Thyroid gland (tissue), 4 donors: ENCODE measurements at places on chromosomes 12 and 14. TPM values are rescaled to one million over a fixed set of nuclear protein-coding genes. Genes with fewer than 3 reads are reported as not detected.

GALC gene
- total RNA-seq = 36.6 TPM

DNA sequence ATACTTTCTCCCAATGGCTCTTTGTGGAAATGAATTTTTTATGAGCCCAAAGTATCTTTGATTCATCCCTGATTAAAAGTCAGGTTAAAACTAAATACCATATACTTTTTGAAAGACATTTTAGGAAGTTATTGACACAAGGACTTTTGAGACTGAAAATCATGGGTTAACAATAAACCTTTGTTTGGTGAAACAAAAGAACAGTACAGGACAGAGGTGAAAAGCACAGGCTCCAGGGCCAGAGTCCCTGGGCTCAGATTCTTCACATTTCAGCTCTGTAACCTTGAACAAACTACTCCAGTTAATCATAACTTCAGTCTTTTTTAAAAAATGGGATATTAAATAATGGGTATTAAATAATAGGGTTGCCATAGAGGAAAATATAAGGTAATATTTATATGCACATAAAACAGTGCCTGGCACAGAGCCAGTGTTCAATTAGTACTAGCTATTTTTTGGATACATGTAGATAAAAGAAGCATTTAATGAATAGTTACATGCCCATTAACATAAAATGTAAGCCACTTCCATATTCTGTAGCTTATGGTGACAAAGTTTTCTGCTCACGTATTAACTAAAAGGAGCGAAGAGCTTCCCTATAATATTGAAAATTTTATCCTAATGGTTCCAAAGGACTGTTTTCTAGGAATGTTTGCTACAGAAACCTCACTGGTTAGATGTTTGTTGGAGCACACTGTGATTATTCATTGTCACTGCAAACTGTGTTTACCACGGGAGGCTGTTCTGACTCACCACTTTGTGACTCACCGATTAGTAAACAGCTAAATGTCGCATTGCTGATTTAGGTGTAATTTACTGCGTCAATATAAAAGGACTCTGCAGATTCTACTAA is 255.4 kb downstream of the DAD1 start:
- DNase-seq = no peak
- no peaks in the 10 kb centered on the region for H3K27me3 ChIP-seq
- no peak overlapping the region for H3K27ac ChIP-seq
- no peak overlapping the region for H3K4me3 ChIP-seq
- H3K4me1 ChIP-seq = peaks cover 11% of the 10 kb centered on the region
- no peaks in the 10 kb centered on the region for H3K36me3 ChIP-seq

CAPZA3 gene
- total RNA-seq = not detected

DNA sequence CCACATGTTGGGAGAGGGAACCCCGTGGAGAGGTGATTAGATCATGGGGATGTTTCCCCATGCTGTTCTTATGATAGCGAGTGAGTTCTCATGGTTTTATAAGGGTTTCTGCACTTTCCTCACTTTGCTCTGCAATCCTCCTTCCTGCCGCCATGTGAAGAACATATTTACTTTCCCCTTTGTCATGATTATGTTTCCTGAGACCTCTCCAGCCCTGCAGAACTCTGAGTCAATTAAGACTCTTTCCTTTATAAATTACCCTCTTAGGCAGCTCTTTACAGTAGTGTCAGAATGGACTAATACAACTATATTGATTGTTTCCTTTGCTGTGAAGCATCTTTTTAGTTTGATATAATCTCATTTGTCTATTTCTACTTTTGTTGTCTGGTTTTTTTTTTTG is 13.1 kb upstream of the RASSF9 start:
- no peaks in the 10 kb centered on the region for H3K27me3 ChIP-seq
- H3K4me1 ChIP-seq = no peaks in the 10 kb centered on the region
- no peak overlapping the region for H3K27ac ChIP-seq

GRCh38 chr14:55979781-55980180 is 138.4 kb upstream of the PELI2 start:
- no peak for DNase-seq
- no peak overlapping the region for H3K27ac ChIP-seq
- no peak overlapping the region for H3K4me3 ChIP-seq

KCNC2 gene
- total RNA-seq = not detected

DNA sequence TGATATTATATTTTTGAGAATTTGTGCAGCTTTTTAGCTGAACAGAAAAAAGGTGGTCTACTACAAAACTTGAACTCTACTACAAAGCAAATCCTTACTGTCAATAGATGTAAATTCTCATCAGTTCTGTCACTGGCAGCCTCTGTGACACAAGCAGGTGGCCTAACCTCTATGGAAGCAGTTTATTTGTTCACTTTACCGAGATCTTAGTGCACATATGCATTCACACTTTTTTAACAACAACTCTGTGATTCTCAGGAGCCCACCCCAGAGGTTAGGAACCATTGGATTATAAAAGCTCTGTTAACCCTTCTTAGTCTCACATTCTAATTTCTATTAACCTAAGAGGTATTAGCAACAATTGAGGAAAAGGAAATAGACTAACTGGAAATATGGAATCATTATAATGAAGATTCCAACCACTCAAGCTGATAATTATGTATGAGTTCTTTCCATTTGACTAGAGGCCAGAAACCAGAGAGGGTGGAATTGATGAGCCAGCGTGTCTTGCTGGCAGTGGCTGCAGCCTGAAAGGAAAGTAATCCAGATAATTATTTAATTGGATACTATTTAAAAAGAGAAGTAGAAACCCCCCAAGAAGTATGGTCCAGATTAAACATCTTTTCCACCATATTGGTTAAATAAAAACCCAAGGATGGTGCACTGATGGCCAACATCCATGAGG is 451.1 kb downstream of the TMEM117 start:
- no peak overlapping the region for H3K27ac ChIP-seq
- no peak for DNase-seq
- no peaks in the 10 kb centered on the region for H3K36me3 ChIP-seq
- no peak overlapping the region for H3K4me3 ChIP-seq
- H3K27me3 ChIP-seq = no peaks in the 10 kb centered on the region

SMIM10L1 gene
- 8.0 TPM for total RNA-seq

- no peaks in the 10 kb centered on the region for H3K36me3 ChIP-seq
- DNase-seq = no peak
- H3K27me3 ChIP-seq = no peaks in the 10 kb centered on the region
- H3K4me1 ChIP-seq = no peaks in the 10 kb centered on the region
- no peak overlapping the region for H3K27ac ChIP-seq
- H3K4me3 ChIP-seq = no peak overlapping the region
Measured at GRCh38 chr14:75794615-75795038, 133.6 kb downstream of the TTLL5 start.

GRCh38 chr12:127294651-127295210 is 972.2 kb upstream of the TMEM132C start:
- no peaks in the 10 kb centered on the region for H3K36me3 ChIP-seq
- no peak overlapping the region for H3K27ac ChIP-seq
- no peaks in the 10 kb centered on the region for H3K4me1 ChIP-seq
- no peaks in the 10 kb centered on the region for H3K27me3 ChIP-seq
